Stimulated activated CD4-positive, alpha-beta T cell treated with anti-CD3 and anti-CD28 coated beads, TNF-alpha, amount 100 ng/mL, for 48 hours (primary cell): ENCODE measurements at places on chromosomes 5 and 9.

DNA sequence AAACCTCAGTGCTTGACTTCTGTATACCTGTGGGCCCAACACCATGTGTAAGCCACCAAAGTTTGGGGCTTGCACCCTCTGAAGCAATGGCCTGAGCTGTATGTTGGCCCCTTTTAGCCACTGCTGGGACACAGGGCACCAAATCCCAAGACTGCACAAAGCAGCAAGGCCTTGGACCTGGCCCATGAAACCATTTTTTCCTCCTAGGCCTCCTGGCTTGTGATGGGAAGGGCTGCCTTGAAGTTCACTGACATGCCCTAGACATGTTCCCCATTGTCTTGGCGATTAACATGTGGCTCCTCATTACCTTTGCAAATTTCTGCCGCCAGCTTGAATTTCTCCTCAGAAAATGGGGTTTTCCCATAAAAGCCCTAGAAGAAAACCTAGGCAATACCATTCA lies 345.5 kb downstream of the MLLT3 start:
- DNase-seq, result no peak

DNA sequence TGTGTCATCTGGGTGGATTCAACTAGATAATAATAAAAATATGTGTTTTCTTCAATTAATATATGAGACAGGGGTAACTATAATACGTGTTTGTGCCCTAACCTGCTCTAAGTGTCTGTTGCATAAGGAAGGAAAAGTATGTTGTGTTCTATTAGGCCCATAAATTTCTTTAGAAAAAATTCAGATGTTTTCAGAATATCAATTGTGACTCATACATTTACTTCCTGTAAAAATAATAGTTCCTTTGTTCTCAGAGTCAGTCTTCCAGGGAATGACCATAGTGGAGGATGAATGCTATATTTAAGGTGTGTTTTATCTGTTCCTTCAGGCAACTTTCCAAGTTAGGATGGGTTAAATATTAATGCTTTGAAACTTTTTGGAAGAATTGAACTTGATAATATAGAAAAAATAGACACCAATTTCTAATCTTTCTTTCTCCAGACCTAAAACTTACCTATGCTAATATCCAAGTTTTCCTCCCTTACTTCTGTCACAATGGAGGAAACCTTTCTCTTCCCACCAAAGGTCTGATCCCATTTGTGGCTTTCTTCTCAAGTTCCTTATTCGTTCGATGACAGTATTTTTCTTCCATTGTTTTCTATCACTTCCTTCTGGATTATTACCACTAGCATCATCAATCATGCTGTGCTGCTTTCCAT lies 49.9 kb downstream of the ISL1 start:
- no peak for DNase-seq

DNA sequence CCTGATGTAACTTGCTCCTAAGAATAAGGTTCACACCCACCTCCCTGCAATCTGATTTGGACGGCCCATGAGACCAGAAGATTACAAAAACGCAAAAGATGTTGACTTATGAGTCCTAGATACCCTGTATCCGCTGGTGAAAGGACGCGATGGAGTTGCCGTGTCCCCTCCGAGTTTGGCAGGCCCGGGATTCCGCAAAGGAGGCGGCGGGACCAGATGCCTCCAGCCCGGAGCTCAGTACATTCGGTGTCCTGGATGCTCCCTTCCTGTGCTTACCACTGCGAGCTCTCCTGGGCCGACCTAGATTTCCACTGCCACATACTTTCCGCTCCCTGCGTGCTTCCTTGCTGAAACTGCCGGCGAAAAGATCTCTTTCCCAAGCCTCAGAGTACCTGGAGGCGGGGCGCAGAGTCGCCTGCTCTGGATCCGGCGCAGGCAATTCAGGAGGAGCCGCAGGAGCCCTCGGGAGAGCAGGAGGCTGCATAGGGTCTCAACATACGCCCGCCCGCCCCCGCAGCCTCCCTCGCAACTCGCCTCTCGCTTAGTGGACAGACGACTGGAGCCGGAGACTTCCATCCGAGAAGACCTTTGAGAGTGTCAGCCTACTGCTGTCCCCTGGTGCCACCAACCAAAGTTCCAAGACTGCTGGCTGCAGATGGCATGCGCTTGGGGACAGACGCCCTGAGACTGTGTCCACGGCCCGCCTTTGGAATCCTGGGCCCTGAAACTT lies 39.8 kb downstream of the ANXA2R start:
- no peak for DNase-seq

DNA sequence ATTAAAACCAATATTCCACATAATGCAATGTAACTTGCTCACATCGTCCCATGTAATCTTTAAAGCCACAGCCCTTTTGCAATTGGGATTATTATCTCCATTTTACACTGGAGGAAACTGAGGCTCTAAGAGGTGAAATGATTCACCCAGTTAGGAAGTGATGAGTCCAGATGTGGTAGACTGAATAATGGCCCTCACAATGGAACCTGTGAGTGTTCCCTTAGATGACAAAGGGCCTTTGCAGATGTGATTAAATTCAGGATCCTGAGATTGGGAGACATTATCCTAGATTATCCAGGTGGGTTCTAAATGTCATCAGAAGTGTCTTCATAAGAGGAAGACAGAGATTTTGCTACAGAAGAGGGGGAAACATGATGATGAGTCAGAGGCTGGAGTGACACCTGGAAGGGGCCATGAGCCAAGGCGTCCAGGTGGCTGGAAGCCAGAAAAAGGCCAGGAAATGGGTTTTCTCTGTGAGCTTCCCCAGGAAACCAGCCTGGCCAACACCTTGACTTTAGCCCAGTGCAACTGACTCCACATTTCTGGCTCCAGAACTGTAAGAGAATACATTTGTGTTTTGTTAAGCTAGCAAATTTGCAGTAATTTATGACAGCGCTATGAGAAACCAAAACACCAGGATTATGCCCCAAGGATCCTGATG lies 139.1 kb downstream of the KCNIP1 start:
- no peak for DNase-seq

DNA sequence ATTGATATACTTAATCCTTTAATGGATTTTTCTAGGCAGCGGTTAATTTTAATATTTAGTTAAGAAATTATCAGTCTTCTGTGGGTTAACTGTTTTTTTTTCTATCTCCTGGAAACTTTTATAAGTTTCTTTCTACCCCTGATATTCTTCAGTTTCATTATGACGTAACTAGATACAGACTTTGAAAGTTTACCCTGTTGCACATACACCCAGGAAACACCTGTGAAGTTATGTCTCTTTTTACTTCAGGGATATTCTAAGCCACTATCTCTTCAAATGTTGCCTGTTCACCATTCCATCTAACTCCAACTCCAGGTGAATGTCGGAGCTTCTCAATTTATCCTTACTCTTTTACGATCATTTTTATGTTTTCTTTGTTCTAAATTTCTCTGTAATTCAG lies 329.0 kb downstream of the ICE1 start:
- DNase-seq, result no peak

DNA sequence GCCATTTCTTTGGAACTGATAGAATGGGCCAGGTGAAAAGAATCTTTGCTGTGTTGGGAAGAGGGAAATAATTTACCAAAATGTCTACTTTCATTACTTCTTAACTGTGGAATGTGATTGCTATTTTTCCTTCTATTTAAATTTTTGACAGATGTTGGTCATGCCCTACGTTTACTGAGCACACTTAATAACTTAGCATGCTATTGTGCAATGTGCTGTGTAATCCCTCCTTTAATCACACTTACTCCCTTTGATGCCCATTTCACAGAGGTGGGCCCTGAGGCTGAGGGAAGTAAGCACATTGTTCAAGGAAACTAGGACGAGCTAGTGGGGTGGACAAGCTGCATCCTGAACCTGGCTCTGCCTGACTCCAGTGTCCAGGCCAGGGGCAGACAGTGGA lies 47.8 kb upstream of the INSYN2B start:
- no peak for DNase-seq

DNA sequence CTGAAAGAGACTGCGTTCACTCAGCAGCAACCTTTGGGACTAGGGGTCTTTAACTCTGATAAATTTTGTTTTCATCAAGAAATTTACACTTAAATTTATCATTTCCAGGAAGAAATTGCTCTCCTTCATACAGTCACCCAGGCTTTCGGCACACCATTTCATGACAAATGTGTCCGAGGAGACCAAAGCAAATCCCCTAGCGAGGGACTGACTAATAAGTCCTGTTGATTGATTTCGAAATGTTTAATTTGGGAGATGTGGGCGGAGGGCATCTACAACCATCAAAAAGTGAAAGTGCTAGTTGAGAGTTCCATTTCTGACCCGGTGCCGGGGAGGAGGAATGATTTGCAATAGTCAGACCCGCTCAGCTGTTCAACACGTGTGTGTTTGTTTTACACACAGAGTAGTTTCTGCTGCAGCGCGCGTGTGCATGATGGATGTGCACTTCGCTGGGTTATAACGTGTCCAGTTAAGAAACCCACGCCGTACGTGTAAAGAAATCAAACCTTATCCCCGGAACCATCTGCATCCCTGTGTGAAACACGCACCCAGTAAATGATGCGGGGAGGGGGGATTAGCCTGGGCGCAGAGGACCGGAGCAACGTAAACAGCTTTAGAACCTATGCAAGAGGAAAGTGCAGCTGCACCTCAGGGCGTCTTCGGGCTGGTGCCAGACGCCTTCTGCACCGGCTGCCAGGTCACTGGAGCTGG lies 845 bp upstream of the NR4A3 start:
- peak; percentile 46 for DNase-seq

DNA sequence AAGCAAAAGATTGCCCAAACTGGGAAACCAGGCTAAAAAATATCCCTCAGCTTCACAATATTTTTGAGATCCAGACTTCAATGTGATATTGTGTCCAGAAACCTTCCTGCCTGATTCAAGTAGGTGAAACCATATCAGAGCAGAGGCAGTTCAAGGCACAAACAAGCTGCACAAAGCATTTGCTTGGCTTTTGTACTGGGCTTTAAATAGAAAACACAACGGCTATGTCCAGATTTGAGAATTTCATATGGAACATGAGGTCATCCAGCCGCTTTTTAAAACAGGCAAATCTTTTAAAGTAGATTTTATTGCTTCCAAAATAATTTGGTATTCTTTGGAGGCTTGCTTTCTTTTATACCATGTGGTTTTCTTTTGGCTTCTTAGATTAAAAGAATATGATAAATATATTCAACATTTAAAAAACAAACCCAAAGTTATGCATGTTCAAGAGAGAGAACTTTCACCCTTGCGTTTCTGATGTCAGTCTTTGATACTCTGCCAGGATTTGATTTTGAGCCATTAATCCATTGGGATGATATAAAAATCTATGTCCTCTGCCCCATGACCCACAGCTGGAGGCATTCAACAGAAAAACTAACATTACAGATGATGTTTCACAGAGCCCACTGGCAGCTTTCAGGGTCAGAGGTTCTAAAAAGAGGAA lies 29.0 kb upstream of the CCDC112 start:
- no peak for DNase-seq
